Fibroblast of villous mesenchyme (primary cell): ENCODE measurements at places on chromosomes 1 and 21. TPM values are rescaled to one million over a fixed set of nuclear protein-coding genes. Genes with fewer than 3 reads are reported as not detected.

DNA sequence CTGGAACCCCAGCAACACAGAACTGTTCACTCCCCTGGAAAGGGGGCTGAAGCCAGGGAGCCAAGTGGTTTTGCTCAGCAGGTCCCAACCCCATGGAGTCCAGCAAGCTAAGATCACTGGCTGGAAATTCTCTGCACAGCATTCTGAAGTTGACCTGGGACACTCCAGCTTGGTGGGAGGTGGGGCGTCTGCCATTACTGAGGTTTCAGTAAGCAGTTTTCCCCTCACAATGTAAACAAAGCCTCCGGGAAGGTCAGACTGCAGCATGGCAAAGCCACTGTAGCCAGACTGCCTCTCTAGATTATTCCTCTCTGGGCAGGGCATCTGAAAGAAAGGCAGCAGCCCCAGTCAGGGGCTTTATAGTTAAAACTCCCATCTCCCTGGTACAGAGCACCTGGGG lies 59.7 kb downstream of the INKA2 start:
- no peak for DNase-seq

The FBLIM1 gene
- 188 and 255 TPM in 2 replicates for total RNA-seq

The GBP7 gene
- not detected in 2 replicates for total RNA-seq

DNA sequence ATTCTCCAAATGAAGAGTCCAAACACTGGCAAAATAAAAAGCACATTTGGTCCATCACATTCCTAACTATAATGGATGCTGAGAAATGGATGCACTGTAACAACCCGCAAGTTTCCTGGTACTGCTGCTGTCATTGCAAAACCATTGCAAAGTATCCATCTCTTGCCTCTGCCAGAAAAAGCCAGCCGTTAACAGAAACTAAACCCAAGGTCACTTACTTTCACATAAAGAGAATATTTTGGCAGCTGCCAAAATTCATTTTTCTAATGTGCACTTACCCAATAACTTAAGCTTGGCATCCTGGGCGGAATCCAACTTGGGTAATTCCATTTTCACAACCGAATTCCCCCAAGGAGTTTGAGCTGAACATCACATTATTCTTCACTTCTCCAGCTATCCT lies 77.0 kb upstream of the LRRC8D start:
- DNase-seq = no peak

DNA sequence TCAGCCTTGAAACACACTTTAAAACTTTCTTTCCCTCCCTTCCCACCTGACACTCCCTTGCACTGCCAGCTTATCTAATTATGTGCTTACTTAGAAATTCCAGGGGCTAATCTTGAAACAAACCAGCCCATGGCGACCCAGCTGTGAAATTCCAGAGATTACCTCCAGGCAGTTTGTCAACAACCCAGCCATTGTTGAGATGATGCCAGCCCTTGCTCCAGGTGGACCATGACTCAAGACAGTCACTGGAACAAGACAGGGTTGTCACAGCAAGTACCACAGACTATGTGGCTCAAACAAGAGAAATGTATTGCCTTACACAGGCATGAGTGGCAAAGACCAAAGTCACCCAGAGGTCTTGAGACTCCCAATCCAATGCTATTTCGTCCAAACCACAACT lies 7.9 kb downstream of the FYB2 start:
- no peak for DNase-seq

The CRNN gene
- not detected in 2 replicates for total RNA-seq

DNA sequence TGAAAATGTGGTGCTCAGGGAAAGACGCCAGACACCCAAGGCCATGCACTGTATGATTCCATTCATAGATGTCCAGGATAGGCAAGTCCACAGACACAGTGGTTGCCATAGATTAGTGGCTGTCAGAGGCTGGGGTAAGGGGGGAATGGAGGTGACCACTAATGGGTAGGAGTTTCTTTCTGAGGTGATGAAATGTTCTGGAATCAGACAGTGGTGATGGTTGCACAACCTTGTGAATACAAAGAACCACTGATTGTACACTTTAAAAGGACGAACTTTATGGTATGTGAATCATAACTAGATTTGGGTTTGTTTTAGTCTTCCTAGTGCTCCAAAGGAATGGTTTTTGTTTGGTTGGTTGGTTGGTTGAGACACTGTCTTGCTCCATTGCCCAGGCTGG lies 51.7 kb downstream of the PRAMEF20 start:
- DNase-seq = no peak

The PLA2G5 gene
- 0.32 TPM in 1 of 2 replicates, not detected in the other for total RNA-seq

DNA sequence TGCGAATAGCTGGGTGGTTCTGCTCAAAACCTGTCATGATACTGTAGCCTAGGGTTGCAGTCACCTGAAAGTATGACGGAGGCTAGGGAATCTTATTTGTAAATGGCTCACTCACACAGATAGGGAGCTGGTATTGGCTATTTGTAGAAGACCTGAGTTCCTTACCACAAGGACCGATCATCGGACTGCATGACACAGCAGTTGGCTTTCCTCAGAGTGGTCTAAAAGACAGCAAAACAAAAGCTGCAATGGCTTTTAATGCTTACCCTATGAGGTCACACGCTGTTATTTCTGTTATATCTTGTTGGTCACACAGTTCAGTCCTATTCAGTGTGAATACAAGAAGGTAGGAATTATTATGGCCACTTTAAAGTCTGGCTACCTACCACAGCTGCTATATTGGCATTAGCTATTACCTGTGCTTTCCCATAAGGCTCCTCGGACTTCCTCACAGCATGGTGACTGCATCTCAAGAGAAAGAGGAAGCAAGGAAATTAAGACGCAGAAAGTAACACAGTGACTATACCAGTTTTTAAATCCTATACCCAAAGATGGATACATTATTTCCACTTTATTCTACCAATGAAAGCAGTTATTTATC lies 68.4 kb upstream of the LRRC7 start:
- no peak for DNase-seq

DNA sequence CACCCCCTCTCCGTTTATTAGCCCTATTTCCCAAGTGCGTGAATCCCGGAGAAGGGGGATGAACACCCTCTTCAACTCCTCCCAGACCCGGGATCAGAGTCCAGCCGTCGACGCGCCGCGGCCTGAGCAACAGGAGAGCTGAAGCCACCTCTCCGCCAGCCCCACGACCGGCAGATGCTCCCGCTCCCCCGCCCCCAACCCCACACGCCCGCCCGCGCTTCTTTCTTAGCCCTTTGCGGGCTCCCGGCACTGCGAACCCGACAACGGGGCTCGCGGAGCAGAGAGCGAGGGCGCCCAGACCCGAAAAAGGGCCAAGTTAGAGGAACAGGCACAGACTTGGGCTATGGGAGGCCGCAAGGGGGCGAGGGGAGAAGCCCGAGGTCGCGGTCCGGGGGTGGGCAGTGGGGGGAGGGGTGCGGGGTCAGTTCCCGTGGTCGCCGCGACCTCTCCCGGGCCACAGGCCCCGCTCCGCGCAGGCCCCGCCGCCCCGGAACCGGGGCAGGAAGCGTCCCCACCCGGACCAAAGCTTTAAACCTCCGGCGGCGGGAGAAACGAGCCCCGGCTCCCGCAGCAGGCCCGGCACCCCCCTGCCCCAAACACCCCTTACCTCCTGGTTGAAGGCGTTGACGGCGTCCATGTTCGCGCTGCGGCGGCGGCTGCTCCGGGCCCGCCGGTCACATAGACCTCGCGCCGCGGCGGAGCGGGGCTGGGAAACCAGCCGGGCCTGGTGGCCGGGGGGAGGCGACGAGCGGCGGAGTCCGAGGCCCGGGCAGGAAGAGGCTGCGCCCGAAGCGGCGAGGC lies 662 bp downstream of the SCAF4 start:
- peak; percentile 54 for DNase-seq

- no peak for DNase-seq
These were observed 183.3 kb downstream of the ST6GALNAC3 start for GRCh38 chr1:76257823-76258222.

The CCDC24 gene
- 3.5 and 4.7 TPM in 2 replicates for total RNA-seq

GRCh38 chr21:39363607-39364555 lies 15.0 kb upstream of the HMGN1 start:
- peak; percentile 58 for DNase-seq

DNA sequence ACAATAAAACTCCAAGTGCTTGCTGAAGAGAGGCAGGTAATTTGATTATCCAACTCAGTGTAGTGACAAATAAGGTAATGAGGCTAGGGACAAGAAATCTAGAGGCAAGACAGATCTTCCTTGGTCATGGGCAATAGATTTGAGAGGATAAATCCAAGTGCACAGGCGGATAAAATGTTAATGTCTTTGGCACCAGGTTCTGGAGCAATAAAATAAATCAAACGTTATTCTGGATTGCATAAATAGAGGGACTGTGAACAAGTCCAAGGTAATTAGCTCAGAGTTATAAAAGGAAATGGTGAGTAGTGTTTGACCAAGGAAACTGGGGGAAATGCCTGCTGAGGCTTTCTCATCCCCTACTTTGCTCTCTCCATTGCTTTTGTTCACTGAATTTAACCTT lies 329.3 kb upstream of the PROX1 start:
- no peak for DNase-seq

DNA sequence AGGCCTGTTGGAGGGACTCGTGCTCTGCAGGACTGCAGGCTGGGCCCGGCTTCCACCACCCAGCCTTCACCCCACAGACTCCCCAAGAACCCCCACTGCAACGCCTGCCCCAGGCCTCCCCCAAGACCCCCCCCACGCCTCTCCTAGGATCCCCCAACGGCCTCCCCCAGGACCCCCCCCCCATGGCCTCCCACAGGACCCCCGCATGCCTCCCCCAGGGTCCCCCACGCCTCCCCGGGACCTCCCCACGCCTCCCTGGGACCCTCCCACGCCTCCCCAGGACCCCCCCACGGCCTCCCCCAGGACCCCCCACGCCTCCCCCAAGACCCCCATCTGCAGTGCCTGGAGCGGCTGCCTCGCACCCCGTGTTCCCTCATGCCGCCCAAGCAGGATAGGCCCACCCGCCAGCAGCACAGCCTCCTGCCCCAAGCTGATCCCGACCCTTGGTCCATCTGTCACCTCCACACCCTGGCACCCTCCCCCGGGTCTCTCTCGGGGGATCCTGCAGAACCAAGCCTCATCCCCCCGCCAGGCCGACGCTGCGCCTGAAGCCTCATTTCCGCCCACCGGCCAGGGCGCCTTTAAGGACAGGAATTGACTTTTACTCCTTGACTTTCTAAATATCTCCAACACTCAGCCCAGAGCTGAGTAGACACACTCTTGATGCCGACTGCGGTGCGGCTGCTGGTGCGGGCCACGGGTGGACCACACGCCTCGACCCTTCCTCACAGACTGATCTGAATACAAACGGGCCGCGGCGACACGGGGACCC lies 14.1 kb upstream of the RNF223 start:
- no peak for DNase-seq

The FOXD3 gene
- total RNA-seq = not detected in 2 replicates

DNA sequence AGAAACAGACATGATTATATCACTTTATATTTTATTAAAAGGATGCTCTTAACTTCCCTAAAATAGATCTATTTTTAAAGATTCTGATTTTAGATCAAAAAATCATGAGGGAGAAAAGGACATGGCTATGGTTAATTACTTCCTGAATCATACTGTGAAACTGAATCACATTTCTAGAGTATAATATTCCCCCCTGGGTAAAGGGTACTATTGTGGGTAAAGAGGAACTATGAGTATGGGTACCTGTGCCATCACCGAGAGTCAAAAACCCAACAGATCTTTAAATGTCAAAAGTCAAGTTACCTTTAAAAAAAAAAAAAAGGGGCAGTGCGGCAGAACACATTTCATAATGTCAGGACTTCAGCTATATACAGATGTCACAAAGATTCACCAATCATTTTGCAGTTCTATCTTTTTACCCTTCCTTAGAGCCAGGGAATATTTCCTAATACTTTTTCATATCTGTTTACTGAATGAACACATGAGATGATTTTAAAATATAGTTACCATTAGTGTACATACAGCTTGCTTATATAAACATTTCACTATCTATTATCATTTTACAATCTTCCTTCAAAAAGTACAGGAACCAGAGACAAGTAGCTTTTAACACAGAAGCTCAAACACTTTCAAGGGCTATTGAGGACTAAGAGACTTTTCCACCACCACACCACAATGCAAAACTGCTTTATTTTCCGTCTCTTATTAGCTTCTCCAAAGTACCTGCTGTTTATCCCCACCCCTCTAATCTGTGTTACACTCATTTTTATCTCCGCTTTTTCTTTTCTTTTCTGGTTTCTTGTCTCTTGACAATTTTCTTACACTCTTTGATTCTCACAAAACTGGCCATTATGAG lies 45.0 kb downstream of the EVI5 start:
- peak; percentile 80 for DNase-seq

The RNU5D-1 gene
- not detected in 2 replicates for total RNA-seq

The ADSS2 gene
- 51.2 and 70.0 TPM in 2 replicates for total RNA-seq

GRCh38 chr1:177907000-177907399 lies 62.9 kb downstream of the SEC16B start:
- DNase-seq = no peak

GRCh38 chr1:30415171-30415940 lies 308.0 kb downstream of the MATN1 start:
- DNase-seq = no peak

DNA sequence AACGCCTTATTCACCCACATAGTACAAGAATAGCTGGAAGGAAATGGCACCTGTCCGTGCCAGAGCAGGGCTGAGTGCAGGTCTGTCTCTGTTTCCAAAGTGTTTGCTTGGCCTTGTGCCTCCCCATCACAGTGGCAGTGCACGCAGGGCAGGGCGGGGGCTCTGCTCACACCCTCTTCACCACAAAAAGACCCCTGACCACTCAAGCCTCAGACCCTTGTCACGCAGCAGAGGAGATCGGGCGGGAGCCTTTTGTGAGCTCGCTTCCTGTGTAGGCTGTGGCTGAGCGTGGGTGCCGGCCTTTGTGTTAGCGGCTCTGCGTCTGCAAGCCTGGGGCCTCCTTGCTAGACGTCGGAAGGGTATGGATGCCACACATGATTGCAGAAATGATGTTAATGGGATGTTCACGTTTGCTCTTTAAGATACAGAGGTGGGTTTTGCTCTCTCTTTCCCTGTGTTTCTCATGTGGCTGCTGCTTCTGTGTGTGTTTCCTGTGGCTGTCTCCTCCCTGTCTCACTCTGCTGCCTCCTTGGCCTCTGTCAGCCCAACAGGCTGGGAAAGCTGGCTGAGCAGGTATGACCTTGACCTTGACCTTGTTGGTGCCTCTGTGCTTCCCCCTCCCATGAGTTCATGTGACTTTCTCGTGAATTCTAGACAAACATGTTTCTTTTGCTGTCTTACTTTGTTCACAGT lies 45.4 kb downstream of the S100B start:
- DNase-seq = no peak

The CA6 gene
- not detected in 2 replicates for total RNA-seq

DNA sequence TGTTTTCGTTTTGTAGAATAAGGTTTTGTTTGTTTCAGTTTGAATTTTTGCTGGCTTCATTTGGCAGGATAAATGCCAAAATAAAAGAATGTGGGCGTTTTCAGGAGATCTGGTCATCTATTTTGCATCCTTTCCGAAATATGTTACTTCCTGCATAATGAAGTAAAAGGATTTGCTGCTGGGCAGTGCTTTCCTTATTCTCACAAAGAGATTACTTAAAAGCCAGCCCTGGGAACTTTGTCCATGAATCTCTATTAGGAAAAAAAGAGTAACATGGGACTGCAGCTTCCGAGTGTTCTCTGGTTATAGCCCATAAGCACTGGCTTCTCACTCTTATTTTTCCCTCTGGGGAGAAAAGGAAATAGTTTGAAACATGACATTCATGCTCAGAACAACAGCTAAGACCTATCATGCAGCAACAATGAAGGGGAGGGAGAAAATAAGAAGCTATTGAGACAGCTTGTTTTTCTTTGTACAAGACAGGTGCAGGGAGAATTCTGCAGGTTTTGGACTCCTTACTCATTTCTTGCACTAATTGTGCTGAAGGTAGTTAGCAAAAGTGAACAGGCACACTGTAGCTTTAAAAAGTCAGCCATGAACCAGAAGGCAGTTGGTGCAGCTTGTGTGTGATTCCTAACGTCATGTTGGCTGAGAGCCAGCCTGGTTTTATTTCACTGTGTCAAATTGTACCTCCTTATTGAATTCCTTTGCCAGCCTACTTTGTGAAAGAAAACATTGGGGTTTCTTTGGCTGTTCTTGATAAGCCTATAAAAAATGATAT lies at the start of gene SAMD13:
SAMD13 (plus strand) TSS at position 705 of the 781 bp plus-strand sequence. CDS start 1,527 bp downstream, outside the sequence.
- peak; percentile 43 for DNase-seq
